NCI-H1694 (cell line): ENCODE measurements at places on chromosomes 5 and 9.

- no peak for DNase-seq
Observed at GRCh38 chr5:109693535-109694400, 4.0 kb downstream of the MAN2A1 start.

GRCh38 chr5:179135441-179136215 is 75.5 kb downstream of the ZNF354C start:
- no peak for DNase-seq

- DNase-seq, result no peak
Observed at GRCh38 chr9:84969084-84969483, 299.6 kb downstream of the NTRK2 start.

DNA sequence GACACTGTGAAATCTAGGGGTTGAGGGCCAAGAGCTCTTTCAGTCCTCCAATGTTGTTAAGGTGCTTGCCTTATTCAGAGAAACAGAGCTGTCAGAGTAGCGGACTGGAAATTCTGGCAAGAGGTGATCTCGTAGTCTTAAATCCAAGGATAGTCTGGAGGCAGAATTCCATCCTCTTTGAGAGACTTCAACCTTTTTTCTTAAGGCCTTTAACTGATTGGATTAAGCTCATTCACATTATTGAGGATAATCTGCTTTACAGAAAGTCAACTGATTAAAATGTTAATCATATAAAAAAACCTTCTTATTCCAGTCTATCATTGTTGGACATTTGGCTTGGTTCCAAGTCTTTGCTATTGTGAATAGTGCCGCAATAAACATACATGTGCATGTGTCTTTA is 243.1 kb upstream of the COX7C start:
- DNase-seq, result no peak

DNA sequence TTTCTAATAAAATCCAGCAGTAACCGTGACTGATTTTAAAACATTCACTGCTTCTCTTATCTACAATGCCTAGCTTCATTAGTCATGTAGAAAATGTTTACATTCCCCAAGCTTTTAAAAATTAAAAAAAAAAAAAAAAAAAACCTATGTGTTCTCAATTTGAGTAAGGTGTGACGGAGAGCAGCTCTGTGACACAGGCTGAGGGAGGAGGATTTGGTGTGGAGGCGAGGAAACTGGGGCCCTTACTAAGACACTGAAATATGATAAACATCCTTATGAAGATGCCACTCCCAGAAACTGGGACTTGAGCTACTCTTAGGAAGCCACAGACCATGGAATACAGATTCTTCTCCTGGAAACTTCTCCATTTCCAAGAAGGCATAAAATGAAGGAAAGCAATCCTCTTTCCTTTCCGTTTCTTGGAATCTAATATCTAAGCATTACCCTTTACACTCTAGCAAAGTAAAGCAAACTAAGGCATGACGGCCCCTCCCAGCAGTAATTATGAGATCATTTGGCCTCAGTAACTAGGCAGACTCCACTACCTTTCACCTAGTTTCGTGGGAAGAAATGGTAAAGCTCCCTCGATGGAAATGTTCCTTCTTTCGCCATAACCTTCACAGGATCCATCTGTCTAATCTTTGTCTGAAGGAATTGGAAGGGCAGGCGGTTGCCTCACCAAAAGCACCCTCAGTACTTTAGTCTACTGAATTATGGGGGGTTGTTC is 23.5 kb downstream of the GRAMD2B start:
- no peak for DNase-seq
